Neuronal stem cell (in vitro differentiated cells): ENCODE measurements at places on chromosomes 11 and 22.

DNA sequence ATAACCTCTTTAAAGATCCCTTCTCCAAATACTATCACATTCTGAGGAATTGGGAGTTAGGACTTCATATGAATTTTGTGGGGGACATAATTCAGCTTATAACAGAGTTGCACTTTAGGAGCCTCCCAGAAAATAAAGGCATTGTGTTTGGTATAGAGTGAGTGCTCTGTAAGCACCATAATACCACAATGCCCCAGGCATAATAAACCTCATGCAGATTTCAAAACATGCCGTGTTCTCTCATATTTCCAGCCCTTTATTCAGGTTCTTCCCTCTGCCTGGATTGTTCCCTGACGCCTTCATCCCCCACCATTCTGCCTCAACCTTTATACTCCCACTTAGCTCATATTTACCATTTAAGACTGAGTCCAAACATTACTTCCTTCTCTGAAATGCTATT lies 398.8 kb upstream of the FAT3 start:
- no peak for DNase-seq

GRCh38 chr11:36684840-36685801 lies 87.1 kb upstream of the RAG2 start:
- no peak for DNase-seq

DNA sequence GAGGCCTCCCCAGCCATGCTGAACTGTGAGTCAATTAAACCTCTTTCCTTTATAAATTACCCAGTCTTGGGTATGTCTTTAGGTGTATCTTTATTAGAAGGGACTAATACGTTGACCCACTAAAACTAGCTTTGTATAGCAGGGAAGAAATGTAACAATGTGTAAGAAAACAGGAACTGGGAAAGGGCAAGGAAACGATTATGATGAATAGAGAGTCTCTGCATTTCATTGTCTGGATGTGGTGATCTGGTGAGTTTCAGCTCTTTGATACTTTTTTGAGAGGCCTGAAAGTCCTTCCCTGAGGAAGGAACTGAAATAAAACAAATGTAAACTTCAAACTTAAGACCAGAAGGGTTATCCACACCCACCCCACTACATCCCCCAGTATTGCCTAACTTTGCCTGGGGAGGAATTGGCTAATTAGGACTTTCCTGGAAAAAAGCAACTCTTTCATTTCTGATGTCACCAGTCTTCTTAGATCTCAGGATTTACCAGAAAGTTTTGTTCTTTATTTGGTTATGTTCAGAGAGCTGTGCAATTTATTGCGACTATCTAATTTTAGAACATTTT lies 119.0 kb downstream of the LDLRAD3 start:
- no peak for DNase-seq

- no peak for DNase-seq
Observed at GRCh38 chr11:112477152-112477551, 216.5 kb upstream of the PLET1 start.

DNA sequence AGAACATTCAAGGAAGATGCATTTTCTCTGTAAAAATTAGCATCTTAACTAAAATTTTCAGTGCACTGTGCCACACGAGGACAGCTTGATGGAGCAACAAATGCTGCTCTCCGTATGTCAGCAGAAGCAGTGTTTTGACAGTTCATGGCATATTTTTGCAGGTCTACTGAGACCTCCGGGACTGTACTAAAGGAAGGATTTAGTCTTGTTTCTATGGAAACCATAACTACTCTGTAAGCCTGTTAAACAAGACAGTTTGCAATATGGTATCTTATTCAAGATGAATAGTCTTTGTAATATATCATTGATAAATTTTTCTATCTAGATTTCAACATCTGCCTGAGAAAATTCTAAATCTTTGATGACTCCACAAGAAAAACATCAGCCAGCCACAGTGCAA lies 184.0 kb upstream of the GUCY1A2 start:
- no peak for DNase-seq

GRCh38 chr11:75376175-75376574 lies 23.1 kb upstream of the RPS3 start:
- DNase-seq = no peak

GRCh38 chr22:43681731-43682360 lies 130.3 kb downstream of the EFCAB6 start:
- no peak for DNase-seq
